Amniotic stem cell (primary cell): ENCODE measurements at places on chromosomes 12 and 14.

DNA sequence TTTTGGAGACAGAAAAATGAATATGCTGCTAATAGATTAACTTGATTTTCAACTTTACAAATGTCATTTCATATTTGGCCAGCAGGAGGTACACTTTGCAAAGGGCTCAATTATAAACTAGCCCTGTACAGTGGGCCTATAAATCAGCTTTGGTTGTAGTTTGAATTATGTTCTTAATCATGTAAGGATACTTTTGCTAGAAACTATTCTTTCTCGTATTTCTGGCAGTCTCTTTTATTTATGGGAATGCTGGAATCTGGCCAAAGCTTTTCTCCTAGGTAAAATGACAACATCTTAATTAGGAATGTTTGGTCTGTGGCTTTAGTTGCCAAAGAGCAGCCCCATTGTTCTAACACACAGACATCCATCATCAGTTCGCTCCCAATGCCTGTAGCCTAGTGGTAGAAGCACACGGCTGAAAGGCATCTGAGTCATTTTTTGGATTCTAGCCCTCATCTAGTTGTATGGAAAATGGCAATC lies 1322.3 kb upstream of the SEL1L start:
- no peak for DNase-seq

GRCh38 chr14:26873362-26873960 lies 275.6 kb upstream of the NOVA1 start:
- no peak for DNase-seq

DNA sequence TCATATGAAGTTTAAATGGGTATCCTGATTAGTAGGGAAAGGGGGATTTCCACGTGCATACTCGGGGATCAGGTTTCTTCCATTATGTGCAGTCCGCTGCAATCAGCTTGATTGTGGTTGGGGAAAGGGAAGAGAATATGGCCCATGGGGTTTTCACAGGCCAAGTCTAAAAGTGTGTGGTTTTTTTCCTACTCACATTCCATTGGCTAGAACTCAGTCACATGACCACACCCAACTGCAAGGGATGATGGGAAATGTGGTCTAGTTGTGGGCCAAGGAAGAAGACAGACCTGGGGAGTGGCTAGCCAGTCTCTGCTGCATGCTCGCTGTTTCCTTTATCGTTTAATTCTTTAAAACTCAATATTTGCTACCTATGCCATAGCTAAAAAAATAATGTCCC lies 105.1 kb downstream of the PRIMA1 start:
- no peak for DNase-seq

GRCh38 chr14:53306911-53307310 lies 153.8 kb upstream of the DDHD1 start:
- no peak for DNase-seq

DNA sequence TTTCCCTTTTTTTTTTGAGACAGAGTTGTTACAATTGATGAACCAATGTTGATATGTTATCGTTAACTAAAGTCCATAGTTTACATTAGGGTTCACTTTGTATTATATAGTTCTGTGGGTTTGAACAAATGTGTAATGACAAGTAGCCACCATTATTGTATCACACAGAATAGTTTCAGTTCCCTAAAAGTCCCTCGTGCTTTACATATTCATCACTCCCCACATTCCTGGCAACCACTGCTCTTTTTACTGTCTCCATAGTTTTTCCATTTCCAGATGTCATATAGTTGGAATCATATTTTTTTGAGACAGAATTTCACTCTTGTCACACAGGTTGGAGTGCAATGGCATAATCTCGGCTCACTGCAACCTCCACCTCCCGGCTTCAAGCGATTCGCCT lies 12.5 kb downstream of the HSD17B6 start:
- no peak for DNase-seq

- DNase-seq: no peak
Observed at GRCh38 chr12:32069071-32069470, 37.6 kb upstream of the BICD1 start.
